ENCODE measurements at places on chromosomes 6 and 20.

GRCh38 chr6:7129360-7129759 lies 21.6 kb downstream of the RREB1 start:
- no peak for DNase-seq

DNA sequence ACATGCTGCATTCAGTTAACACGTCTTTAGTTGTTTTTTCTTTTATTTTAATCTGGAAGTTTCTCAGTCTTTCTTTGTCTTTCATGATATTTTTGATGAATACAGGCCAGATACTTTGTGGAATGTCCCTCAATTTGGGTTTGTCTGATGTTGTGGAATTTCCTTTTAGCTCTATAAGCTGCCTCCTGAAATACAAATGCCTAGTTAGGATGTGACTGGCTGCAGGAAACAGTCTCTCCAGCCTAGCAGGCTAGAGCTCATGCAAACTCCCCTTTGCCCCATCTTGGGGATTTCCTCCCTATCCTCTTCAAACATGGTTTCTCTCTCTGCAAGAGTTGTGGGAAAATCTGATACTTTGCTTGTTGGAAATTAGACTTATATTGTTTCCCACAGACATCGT lies 89.3 kb upstream of the JAG1 start:
- no peak for DNase-seq

- no peak for DNase-seq
Observed at GRCh38 chr6:121201105-121201504, 133.2 kb downstream of the TBC1D32 start.

GRCh38 chr6:45903959-45904358 lies 111.7 kb downstream of the CLIC5 start:
- no peak for DNase-seq

GRCh38 chr20:14707865-14708596 lies 370.6 kb upstream of the FLRT3 start:
- DNase-seq = no peak

GRCh38 chr6:109285366-109285765 lies 96.9 kb downstream of the CD164 start:
- no peak for DNase-seq
